ENCODE measurements at places on chromosomes 2 and 18. TPM values are rescaled to one million over a fixed set of nuclear protein-coding genes. Genes with fewer than 3 reads are reported as not detected.

Gene MYO3B
- not detected for total RNA-seq

GRCh38 chr2:159053161-159054031, 85.0 kb downstream of the TANC1 start:
- no peak for DNase-seq

- no peak for DNase-seq
Measured at GRCh38 chr2:27802547-27802946, 31.0 kb downstream of the MRPL33 start.

GRCh38 chr2:234596696-234597575, 100.1 kb upstream of the ARL4C start:
- no peak for DNase-seq

DNA sequence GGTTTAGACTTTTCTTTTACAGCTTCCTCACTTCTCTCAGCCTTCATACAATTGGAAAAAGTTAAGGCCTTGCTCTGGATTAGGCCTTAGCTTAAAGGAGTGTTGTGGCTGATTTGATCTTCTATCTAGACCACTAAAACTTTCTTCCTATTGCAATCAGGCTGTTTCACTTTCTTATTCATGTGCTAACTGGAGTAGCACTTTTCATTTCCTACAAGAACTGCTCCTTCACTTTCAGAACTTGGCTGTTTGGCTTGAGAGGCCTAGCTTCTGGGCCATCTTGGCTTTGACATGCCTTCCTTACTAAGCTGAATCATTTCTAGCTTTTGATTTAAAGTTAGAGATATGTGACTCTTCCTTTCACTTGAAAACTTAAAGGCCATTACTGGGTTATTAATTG, 114.3 kb downstream of the ARHGEF4 start:
- no peak for DNase-seq

DNA sequence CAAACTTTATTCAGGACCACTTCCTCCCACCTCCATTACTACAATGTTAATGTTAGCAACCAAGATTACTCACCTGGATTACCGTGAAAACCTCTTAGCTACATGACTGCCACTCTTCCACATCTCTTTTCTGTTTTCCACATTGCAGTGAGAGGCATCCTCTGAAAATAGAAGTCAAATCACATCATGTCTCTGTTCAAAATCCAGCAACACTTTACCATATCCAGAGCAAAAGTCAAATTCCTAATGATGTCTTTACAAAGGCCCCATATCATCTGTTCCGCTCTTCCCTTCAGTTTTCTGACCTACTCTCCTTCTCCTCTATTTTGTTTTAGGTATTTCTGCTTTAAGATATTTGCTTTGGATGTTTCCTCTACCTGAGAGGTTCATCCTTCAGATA, 37.5 kb upstream of the DSG1 start:
- DNase-seq, result no peak

DNA sequence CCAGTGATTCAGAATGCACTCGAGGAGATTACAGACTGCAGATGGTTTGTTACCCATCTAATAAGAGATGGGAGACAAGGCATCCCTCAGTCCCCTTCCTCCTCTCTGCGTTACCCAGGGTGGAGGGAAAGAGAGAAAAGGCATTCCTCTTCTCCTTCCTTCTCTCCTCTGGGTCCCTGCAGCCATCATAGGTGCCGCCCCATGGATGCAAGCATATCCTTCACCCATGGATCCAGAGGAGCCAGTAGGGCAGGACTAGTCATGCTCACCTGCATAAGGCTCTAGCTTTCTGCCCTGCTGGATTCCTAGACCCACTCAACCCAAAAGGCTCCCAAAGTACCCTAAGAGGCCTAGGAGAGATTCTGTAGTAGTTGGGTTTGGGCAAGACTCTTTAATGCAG, 20.4 kb downstream of the CMPK2 start:
- no peak for DNase-seq

- DNase-seq, result no peak
Measured at GRCh38 chr18:62399781-62400308, 74.7 kb downstream of the TNFRSF11A start.

DNA sequence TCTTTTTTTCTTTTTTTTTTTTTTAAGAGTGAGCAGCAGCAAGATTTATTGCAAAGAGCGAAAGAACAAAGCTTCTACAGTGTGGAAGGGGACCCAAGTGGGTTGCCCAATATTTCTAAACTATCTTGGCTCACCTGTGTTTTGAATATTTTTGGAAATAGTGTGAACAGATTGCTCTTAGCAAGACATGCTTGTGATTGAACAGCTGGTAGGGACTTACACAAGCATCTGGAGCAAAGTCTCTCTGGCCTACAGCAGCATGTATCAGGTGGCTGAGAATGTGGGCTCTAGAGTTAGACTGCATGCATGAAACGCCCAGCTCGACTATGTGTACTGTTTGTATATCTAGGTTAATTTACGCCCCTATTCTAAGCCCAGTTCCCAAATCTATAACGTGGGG, 40.3 kb upstream of the FBXO11 start:
- DNase-seq, result peak; percentile 14

DNA sequence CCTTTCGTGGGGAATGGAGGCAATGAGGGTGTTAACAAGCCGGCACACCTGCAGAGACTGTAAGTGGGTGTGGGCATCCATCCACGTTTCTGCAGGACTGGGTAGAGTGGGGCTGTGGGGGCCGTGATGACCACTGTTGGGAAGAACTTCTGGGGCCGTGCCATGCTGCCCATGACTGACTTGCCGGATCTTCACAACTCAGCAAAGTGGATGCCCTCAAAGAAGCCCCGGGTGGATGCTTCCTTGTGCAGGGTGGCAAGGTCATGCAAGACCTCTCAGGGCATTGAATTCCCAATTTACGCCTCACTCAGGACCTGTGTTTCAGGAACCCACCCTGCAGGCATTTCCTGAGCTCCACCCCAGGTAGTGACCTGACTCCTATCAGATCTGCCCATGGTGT, 143.5 kb upstream of the TPO start:
- DNase-seq, result no peak

- DNase-seq, result peak; percentile 9
Measured at GRCh38 chr2:145751629-145752028, 1231.7 kb upstream of the ZEB2 start.

Data from gastrocnemius medialis (tissue), 4 donors.